GM23248 (cell line): ENCODE measurements at places on chromosomes 5 and 9.
A peak's percentile ranks its signal among the peaks of the same experiment; 100 is the strongest.

- no peak overlapping the region; the same call in 1 of the 2 replicates for H3K27ac ChIP-seq
- no peak overlapping the region for H3K4me3 ChIP-seq
These were observed 10.5 kb upstream of the TRAF1 start for GRCh38 chr9:120937127-120937526.

DNA sequence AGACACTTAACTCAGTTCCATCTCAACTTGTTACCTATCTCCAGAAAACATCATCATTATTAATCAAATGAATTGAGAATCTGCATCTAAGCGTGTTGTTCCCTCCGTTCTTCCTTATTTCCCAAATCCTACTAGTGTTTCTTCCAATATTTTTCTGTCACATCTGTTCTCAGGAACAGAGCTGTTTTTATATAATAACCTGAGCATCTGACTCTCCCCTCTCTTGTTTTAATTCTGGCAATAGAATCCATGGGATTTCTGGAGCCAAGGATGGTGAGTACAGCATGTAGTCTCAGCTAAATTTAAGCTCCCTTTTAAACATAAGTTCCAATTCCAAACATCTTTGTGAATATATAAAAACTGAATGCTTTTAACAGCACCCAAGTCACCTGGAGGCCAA, 558.3 kb downstream of the DTWD2 start:
- no peak overlapping the region for H3K4me3 ChIP-seq
- no peaks in the 10 kb centered on the region for H3K36me3 ChIP-seq
- H3K27me3 ChIP-seq: no peaks in the 10 kb centered on the region
- DNase-seq: no peak

GRCh38 chr9:90095682-90096081, 490.9 kb downstream of the GADD45G start:
- no peak for DNase-seq
- no peaks in the 10 kb centered on the region for H3K27me3 ChIP-seq
- H3K27ac ChIP-seq: no peak overlapping the region
- H3K36me3 ChIP-seq: no peaks in the 10 kb centered on the region

- H3K4me3 ChIP-seq: no peak overlapping the region
- H3K36me3 ChIP-seq: peaks cover 4% of the 10 kb centered on the region; the same call in 1 of the 2 replicates
- H3K4me1 ChIP-seq: peaks cover 18% of the 10 kb centered on the region
These were observed 27.1 kb downstream of the CYSTM1 start for GRCh38 chr5:140202078-140202477.

- H3K36me3 ChIP-seq: no peaks in the 10 kb centered on the region
- H3K4me3 ChIP-seq: no peak overlapping the region
- no peaks in the 10 kb centered on the region for H3K27me3 ChIP-seq
- no peak overlapping the region for H3K27ac ChIP-seq
These were observed 54.5 kb upstream of the TAF11L2 start for GRCh38 chr5:17443333-17444130.

DNA sequence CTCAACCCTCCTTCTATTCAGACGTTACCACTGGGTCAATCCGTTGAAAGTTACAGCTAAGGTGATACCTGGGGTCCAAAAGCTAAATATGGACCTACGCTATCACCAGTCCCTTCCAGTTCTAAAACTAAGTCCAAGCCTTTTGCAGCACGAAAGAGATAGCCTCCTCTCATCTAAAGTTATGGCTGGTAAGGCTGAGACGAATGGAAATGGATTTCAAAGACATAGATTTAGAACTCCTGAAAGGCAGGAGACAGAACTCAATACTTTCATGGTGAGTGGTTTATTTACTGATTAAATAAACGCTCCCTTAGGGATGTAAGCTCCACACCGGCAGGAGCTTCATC, 751 bp upstream of the RIC1 start:
- peak overlapping the region; percentile 92 for H3K4me3 ChIP-seq
- H3K36me3 ChIP-seq: no peaks in the 10 kb centered on the region
- DNase-seq: no peak
- H3K27ac ChIP-seq: peak overlapping the region; percentile 81

DNA sequence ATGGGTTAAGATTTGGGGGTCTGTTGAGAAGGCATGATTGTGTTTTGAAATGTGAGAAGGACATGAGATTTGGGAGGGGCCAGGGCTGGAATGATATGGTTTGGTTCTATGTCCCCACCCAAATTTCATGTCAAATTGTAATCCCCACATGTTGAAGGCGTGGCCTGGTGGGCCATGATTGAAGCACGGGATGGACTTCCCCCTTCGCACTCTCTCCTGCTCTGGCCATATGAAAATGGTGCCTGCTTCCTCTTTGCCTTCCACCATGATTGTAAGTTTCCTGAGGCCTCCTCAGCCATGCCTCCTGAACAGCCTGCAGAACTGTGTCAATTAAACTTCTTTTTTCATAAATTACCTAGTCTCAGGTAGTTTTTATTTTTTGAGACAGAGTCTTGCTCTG, 14.7 kb upstream of the NOTCH1 start:
- no peaks in the 10 kb centered on the region for H3K36me3 ChIP-seq
- no peaks in the 10 kb centered on the region for H3K27me3 ChIP-seq
- DNase-seq: no peak
- no peak overlapping the region for H3K27ac ChIP-seq
- no peak overlapping the region for H3K4me3 ChIP-seq

DNA sequence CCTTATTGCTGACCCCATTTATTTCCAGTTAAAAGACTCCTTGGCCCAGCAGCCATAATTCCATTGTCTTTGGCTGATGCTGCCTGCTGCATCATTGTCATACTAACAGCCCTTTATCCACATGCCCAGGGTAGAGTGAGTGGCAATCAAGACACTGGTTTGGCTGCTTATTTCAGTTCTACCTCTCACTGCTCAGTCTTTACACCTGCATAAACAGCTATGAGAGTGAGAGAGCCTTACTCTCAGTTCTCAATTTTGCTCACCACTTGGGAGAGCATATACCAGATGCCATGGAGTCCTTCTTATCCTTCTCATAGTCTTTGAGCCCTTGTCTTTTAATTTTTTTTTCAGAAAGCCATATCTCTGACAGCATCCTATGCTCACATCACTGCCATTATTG, 596.9 kb upstream of the CYLC2 start:
- H3K27ac ChIP-seq: no peak overlapping the region
- no peak for DNase-seq
- no peaks in the 10 kb centered on the region for H3K27me3 ChIP-seq
- H3K36me3 ChIP-seq: no peaks in the 10 kb centered on the region
- H3K4me1 ChIP-seq: no peaks in the 10 kb centered on the region

DNA sequence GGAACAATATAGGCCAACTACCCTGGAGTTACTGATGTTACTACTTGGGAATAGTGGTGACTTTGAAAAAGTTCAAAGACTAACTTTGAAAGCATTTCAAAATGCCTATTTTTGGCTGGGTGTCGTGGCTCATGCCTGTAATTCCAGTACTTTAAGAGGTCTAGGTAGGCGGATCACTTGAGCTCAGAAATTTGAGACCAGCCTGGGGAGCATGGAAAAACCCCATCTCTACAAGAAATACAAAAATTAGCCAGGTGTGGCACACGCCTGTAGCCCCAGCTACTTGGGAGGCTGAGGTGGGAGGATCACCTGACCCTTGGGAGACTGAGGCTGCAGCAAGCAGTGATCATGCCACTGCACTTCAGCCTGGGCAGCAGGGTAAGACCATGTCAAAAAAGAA, 105.3 kb downstream of the ARRDC3 start:
- no peak overlapping the region for H3K27ac ChIP-seq
- peaks cover 23% of the 10 kb centered on the region for H3K4me1 ChIP-seq
- H3K4me3 ChIP-seq: no peak overlapping the region
- no peak for DNase-seq
- H3K36me3 ChIP-seq: no peaks in the 10 kb centered on the region

DNA sequence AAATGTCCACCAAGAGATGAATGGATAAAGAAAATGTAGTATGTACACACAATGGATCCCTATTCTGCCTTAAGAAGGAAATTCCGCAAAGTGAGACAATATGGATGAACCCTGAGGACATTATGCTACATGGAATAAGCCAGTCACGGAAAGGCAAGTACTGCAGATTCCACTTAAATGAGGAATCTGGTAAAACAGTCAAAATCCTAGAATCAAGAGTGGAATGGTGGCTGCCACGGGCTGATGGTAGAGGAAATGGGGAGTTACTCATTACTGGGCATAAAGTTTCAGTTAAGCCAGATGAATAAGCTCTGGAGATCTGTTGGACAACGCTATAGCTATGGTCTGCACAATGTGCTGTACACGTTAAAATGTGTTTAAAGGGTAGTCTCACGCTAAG, 47.2 kb downstream of the STK10 start:
- no peak overlapping the region for H3K27ac ChIP-seq
- H3K4me1 ChIP-seq: 0 out of 2 replicates have a peak, but pooled peaks cover 3% of the 10 kb centered on the region
- H3K27me3 ChIP-seq: no peaks in the 10 kb centered on the region
- no peak for DNase-seq

DNA sequence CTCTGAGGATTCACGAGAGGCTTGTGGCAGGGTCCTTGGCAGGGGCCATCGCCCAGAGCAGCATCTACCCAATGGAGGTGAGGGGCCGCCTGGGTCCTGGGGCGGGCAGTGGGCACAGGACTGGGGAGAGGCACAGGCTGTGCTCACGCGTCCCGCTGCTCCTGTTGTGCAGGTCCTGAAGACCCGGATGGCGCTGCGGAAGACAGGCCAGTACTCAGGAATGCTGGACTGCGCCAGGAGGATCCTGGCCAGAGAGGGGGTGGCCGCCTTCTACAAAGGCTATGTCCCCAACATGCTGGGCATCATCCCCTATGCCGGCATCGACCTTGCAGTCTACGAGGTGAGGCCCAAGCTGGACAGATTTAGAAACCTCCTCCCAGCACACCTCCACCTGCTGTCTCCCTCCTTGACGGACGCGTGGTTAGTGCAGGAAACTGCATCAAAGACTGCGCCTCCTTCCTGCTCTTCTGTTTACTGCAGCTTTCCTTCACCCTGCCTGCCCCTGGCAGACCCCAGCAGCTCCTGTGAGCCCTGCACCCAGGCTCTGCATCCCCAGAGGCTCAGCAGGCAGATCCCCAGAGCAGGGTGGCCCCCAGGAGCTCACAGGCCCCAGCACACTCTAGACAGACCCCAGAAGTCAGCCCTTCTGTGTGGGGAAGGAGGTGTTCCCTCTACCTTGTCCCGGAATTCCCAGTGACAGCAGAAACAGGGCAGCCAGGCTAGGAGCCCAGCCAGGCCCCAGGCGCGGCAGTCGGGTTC, 21.2 kb downstream of the PTGES2 start:
- peaks cover 14% of the 10 kb centered on the region; the same call in 1 of the 2 replicates for H3K36me3 ChIP-seq
- no peaks in the 10 kb centered on the region for H3K27me3 ChIP-seq
- H3K4me1 ChIP-seq: no peaks in the 10 kb centered on the region
- no peak overlapping the region for H3K4me3 ChIP-seq
- H3K27ac ChIP-seq: no peak overlapping the region
- no peak for DNase-seq

DNA sequence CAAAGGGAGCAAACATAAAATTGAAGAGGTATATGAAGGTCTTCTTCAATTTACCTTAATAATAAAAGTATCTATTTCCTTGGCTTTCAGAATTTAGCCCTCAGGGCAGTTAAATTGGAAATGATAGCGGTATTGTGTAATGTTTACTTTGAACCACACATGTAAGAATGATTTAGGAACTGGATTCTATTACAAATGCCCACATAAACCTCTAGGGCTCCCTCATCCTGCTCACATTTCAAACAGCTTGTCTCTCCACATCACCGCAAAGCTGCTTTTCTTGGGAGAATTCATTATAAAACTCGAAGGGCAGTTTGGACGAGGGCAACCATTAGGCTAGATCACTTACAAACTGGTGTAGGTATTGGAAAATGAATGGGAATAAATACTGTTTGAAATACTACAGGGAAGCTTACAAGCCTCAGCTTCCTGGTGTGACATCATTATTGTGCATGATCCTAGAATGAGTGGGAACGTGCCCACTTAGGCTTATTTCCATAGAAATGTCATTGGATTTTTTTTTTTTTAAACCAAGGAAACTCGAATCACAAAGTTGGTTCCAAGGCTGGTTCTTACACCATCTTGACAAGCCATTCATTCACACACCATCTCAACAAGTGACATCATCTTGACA, 47.3 kb downstream of the MTRR start:
- H3K27ac ChIP-seq: no peak overlapping the region
- no peak for DNase-seq
- no peak overlapping the region for H3K4me3 ChIP-seq
- H3K27me3 ChIP-seq: no peaks in the 10 kb centered on the region
- H3K4me1 ChIP-seq: no peaks in the 10 kb centered on the region
- no peaks in the 10 kb centered on the region for H3K36me3 ChIP-seq

DNA sequence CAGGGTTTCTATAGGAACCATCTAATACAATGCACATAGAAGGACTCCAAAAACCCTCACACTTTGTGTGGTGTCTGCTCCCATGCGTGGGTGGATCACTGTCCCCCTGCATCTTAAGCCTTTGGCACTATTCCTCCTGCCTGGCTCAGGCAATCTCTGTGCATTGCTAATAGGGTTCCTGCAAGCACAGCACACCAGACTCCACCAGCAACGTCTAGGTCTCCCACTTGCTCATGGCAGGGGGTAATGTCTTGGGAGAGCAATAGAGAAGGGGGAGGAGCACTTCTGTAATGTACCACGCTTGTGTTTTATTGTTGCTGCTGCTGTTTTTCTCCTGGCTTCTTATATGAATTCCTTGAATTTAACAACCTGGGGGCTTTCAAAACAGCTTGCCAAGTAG, 182.6 kb upstream of the GLRA1 start:
- H3K27ac ChIP-seq: no peak overlapping the region
- no peaks in the 10 kb centered on the region for H3K4me1 ChIP-seq
- no peaks in the 10 kb centered on the region for H3K27me3 ChIP-seq
- H3K4me3 ChIP-seq: no peak overlapping the region

- H3K27me3 ChIP-seq: no peaks in the 10 kb centered on the region
- H3K27ac ChIP-seq: peak overlapping the region; percentile 93
- H3K4me1 ChIP-seq: peaks cover 23% of the 10 kb centered on the region
- peaks cover 5% of the 10 kb centered on the region for H3K36me3 ChIP-seq
These were observed 1.6 kb downstream of the STKLD1 start for GRCh38 chr9:133377721-133378216.

DNA sequence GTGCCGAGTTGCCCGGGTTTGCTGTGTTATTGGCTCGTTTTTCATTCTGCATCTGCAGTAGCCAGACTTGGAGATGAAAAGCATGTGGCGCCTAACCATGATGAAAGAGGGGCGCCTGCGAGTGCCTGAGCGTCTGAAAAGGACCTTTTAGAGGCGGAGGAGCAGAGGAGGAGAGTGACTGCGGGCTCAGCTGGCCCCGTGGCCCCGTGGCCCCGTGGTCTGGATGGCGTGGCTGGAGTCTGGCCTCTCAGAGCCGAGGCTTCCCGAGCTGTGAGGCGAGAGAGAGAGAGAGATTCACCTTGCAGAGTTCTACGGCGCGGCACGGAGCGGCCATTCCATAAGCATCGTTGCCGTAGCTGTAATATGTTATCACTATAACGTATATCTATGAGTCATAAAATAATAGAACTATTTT, 55.3 kb upstream of the RNU6ATAC start:
- no peaks in the 10 kb centered on the region for H3K36me3 ChIP-seq
- H3K4me1 ChIP-seq: no peaks in the 10 kb centered on the region

- H3K4me1 ChIP-seq: no peaks in the 10 kb centered on the region
- no peaks in the 10 kb centered on the region for H3K36me3 ChIP-seq
- H3K4me3 ChIP-seq: no peak overlapping the region
These were observed 76.8 kb upstream of the DAPK1 start for GRCh38 chr9:87420884-87421283.
